ENCODE measurements at places on chromosomes 7 and 10.

DNA sequence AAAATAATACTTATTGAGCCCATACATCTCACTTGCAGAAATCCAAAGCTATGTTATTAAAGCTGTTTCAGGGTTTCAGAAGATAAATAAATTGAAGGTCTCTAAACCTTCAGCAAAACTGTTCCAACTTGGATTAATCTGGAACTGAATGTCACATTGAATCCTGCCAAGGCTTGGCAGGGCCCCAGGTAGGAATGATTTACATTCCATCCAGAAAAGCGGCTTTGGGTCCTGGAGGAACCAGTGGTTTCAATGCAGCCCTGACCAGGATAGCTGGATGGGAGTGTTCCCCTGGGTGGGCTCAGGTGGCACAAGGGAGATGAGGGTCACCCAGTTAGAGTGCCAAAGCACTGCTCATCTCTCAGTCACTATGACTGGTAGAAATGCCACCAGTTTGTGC, 37.0 kb upstream of the TMEM72 start:
- no peak for DNase-seq

DNA sequence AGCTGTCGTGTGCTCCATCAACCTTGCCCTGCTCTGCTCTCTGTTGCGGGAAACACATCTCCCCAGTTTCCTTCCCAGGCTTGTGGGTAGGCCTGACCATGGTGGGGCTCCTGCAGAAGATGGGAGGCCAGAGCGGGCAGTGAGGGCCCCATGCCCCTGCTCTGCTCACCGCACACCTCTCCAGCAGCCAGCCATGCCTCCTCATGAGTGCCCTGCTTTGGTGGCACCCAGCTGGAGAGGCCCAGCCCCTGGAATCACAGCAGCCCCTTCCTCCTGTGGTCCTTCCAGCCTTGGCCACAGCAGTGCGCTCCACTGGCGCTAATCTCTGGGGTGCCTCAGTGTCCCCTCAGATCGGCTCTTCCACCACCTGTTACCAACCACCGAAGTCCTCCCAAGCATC, 4.2 kb upstream of the OPN4 start:
- DNase-seq, result no peak

DNA sequence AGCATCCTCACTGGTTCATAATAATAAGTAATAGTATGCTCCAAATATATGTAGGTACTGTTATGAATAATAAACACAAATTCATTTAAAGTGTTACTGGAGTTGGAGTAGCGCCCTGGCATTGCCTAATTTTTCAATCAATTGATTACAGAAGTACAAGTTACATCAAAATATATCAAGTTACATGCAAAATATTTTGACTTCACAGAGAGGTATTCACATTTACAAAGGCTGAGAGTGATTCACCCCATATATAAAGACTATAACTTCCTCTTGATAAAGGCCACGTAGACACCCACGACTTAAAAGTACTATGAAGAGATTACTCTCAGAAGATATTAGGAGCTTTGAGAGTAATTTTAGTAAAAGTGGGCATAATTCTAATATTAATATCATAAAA, 13.6 kb upstream of the COL17A1 start:
- no peak for DNase-seq

DNA sequence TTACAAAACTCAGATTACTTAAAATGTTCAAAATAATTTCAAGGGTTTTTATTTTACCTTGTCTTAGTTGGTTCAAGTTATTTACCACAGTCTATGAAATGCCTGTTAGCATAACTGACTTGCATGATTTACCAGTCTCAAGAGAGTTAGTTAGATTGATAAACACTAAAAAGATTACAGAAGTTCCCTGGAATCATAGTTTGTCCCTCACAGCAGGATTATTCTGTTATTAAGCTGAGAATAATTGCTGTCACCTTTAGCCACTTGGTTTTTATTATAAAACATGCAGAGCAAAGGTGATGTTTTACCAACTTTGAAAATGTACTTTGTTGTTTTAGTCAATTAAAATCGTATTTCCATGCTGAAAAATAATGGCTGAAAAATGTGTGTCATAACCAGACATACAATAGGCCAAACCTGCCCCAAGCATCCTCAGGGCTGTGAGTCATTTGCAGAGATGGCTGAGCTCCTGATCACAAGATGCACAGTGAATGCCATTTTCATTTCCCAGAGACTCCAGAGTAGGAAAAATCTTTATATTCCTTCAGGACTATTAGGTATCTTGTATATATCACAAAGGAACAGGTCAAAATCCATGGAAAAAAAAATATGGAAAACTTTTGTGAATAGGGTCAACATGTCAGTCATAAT, 87.8 kb upstream of the DKK1 start:
- no peak for DNase-seq

DNA sequence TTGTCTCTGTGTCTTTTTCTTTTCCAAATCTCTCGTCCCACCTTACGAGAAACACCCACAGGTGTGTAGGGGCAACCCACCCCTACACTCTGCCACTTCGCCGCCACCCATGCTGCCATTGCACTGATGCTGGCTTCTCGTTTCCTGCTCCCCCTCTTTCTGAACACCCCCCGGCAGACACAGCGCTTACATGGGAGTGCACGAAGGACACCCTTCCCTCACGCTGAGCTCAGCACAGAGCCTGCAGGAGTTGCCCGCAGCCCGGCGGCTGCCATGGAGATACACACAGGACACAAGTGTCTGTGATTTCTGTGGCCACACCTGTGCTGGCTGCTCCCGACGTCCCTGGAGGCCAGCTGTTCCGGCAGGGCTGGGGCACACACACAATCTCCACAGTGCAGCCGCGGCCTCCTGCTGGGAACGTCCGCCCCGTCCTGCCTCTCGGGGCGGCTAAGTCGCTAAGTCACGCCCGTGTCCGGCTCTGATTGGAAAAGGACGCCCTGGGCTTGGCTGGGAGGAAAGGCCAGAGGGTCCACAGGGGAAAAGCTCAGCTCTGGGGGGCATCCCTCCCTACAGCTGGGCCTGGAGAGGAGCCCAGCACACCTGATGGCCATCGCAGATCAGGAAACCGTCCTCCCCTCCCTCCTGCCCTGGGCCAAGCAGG, 349.8 kb downstream of the PTPRN2 start:
- no peak for DNase-seq

- no peak for DNase-seq
Measured at GRCh38 chr10:21144047-21144446, 246.9 kb upstream of the NEBL start.

GRCh38 chr7:50281680-50282445, 22.7 kb upstream of the IKZF1 start:
- DNase-seq, result no peak

GRCh38 chr10:28410420-28411135, 107.7 kb upstream of the MPP7 start:
- DNase-seq, result no peak

GRCh38 chr10:51666456-51666855, 32.9 kb downstream of the CSTF2T start:
- no peak for DNase-seq

DNA sequence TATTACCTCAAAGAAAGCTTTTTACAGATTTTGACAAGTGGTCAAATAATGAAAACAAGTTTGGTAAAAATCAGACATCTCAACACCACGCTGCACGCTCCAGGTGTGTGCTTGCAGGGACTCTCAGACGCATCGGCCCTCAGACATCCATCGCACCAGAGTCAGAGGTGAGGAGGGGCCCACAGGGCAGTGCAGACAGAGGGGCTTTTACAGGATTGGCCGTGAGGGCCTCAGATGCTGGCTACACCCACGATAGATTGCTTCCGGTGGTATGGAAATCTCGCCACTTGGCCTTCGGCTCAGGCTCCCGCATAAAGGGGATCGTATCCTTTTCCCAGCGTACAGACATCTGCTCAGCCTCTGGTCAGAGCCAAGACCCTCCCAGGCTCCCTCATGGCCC, 72.1 kb downstream of the TCERG1L start:
- no peak for DNase-seq

- no peak for DNase-seq
Measured at GRCh38 chr7:106524690-106525059, 136.3 kb downstream of the CCDC71L start.

DNA sequence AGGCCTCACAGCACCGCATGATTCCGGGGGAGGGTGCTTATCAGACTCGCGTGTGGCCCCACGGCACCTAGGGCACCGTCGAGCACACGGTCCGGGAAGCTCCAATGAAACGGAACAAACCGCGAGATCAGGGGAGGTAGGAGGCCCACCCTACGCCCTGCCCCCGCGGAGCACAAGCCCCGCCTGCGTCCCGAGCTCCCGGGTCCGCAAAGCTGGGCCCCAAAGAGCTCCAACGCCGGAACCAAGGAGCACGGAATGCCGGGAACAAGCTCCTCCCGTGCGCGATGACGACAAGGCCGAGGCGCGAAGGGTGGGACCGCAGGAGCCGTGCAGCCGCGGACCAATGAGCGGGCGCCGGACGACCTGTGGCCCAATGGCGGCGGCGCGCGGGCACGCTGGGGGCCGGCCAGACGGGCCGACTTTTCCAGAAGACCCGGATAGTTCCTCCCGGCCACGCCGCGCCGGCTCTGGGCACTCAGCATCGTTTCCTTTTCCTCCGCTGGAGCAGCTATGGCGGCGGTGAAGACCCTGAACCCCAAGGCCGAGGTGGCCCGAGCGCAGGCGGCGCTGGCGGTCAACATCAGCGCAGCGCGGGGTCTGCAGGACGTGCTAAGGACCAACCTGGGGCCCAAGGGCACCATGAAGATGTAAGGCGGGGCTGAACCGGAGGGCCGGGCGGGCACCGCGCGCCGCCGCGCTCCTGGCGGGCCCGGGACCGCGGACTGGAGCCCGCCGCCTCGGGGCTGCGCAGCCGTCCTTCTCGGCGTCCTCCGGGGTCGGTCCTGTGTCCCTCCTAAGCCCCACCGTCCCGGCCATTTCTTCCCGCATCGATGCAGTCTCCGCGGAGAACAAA, at the start of the genes CCT6A and PSPH:
TSS of gene CCT6A (plus strand) at position 427 of the 853 bp plus-strand sequence. CDS start at position 511, 84 bp downstream.
TSS of gene PSPH (minus strand) at position 106 of the 853 bp plus-strand sequence. CDS start 30,232 bp downstream, outside the sequence.
- peak; percentile 93 for DNase-seq

DNA sequence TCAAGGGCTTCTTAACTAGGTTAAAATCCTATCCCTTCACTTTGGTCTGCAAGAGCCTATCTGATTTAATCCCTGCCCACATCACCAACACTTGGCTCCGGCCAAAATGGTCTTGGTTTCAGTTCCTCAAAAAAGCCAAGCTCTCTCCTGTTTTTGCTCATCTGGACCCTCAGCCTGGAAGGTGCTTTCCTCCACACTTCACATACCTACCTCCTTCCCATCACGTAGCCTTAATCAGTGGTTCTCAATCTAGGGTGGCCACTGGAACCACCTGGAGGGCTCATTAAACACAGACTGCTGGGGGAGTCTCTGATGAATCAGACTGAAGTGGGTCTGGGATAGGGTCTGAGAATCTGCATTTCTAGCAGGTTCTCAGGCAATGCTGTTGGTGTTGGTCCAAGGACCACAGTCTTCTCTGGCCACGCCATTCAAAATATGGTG, 227.0 kb upstream of the AOAH start:
- DNase-seq, result no peak

GRCh38 chr7:43642897-43643630, 60.2 kb downstream of the STK17A start:
- DNase-seq, result no peak

- no peak for DNase-seq
Measured at GRCh38 chr7:132424821-132425724, 151.2 kb downstream of the PLXNA4 start.

DNA sequence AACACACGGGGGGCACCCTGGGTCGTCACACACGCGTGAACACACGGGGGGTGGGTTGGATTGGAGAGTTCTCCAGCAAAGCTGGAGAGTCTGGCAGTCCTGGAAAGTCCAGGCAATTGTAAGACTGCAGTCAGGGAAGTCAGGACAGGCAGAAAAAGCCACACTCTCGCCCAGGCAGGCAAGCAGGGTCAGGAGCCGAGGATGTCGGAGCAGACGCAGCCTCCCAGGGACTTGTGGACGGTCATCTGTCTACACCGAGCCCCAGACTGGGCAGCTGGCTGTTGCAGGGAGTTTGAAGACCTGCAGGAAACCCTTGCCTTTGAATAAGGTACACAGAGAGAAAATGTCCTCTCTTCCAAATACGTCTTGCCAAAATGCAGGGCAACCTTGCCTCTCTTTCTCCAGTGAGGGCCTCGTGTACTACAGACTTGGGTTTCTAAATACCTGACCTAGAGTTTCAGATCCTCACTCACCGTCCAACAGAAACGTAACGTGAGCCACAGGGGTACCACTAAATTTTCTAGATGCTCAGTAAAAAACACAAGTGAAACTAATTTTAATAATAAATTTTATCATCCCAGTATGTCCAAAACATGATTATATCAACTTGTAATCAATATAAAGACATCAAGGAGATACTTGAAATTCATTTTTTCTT, 176.7 kb downstream of the ADARB2 start:
- no peak for DNase-seq

GRCh38 chr10:63675171-63675570, 154.0 kb downstream of the REEP3 start:
- DNase-seq, result no peak

DNA sequence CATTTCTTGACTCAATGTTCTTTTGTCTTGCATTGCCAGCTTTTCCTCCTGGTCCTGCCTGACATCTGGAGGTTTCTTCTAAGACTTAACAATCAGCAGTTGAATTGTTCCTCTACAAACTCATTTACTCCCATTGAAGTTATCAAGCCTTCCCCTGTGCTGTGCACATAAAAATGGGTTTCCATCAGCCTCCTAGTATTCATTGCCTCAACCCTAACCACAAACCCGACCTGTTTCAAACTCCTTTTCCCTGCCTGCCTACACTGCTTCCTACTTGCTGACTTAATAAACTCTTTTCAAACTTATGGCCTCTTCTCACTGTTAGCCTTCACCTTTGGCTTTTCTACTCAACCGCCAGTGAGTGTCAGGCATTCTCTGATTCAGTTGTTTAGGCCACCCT, 9.4 kb upstream of the CDK6 start:
- no peak for DNase-seq

- no peak for DNase-seq
Measured at GRCh38 chr10:57679916-57680315, 587.8 kb downstream of the IPMK start.

- no peak for DNase-seq
Measured at GRCh38 chr10:92142949-92143348, 147.9 kb downstream of the CPEB3 start.

- DNase-seq, result no peak
Measured at GRCh38 chr10:33229949-33230267, 104.6 kb downstream of the NRP1 start.

- no peak for DNase-seq
Measured at GRCh38 chr7:71625545-71625944, 493.6 kb downstream of the GALNT17 start.
